Suppressor macrophage treated with lipopolysaccharide for 1 hour (primary cell): ENCODE measurements at places on chromosomes 13 and 19.

DNA sequence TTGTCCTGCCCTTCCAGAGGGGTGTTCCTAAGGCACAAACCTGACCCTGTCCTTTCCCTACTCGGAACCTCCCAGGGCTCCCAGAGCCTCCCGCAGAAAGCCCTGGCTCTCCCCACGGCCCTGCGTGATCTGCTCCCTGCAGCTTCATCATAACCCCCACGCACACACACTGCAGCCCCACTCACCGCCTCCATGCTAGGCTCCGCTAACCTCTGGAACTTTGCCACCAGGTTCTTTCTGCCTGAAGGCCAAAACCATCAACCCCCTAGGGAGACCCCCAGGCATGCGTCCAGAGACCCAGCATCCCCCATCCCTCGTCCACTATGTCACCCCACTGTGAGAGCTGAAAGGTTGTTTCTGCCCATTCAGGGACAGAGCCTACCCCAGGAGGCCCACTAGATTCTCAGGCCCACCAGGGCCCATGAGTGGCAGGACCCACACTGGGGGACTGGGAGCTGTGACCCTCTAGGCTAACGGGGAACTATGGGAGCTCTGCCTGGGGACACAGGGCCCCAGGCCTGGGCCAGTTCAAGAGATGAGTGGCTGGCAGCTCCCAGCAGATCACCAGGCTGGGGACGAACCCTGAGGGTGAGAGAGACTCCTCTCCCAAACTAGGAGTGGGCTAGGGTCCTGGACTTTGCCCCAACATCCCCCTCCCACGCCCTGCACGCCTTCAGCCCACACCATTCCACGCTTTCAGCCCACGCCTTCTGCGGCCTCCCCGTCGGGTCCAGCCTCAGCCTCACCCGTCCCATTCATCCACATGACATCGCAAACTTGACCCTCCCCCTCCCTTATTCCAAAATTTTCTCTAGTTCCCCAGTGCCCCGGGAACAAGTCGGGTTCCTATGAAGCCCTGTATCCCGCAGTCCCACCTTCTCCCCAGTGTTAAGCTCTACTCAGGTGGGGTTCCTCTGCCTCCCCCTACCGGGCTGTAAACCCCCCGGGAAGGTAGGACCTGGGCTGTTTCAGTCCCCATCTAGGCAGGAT, 33.2 kb upstream of the PNMA8B start:
- no peak for DNase-seq

DNA sequence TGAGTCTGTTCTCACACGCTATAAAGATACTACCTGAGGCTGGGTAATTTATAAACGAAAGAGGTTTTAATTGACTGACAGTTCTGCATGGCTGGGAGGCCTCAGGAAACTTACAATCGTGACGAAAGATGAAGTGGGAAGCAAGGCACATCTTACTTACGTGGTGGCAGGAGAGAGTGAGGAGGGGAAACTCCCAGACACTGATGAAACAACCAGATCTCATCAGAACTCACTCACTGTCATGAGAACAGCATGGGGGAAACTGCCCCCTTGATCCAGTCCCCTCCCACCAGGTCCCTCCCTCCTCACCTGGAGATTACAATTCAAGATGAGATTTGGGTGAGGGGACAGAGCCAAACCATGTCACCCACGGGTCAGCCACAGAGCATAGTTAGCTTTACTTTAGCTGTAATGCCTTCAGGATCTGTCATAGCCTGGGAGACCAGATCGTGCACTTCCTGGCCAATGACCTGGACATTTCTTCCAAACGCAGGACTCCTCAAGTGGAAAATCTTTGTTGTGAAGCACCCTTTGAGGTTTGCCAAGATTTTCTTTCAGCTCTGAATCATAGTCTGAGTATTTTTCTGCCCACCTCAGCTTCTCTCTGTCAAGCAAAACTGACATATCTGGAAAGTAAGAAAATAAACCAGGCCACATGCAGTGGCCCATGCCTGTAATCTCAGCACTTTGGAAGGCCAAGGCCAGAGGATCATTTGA, 25.2 kb upstream of the HIF3A start:
- peak; percentile 65 for DNase-seq

GRCh38 chr19:16581971-16582343, 9.7 kb upstream of the SLC35E1 start:
- no peak for DNase-seq

DNA sequence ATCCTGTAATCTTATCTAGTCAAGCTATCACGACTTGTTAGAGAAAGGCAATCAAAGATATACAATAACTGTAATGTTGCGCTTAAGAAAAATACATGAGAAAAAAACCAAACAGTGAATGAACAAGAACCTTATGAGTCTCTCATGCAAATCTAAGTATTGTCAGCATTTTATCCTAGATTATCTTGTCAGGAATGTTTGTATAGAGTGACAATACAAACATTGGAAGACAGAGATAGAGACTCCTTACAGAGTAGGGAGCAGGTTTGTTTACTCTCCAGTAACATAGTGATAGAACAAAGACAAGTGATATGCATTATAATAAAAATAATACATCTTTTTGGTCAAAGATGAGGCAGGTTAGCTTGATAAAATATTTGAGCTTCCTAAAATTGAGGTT, 444.8 kb downstream of the SLITRK5 start:
- no peak for DNase-seq

- peak; percentile 22 for DNase-seq
These were observed 6.5 kb upstream of the PTOV1 start for GRCh38 chr19:49844138-49845095.

- DNase-seq = no peak
These were observed 187.3 kb downstream of the USP12 start for GRCh38 chr13:26984337-26984736.

DNA sequence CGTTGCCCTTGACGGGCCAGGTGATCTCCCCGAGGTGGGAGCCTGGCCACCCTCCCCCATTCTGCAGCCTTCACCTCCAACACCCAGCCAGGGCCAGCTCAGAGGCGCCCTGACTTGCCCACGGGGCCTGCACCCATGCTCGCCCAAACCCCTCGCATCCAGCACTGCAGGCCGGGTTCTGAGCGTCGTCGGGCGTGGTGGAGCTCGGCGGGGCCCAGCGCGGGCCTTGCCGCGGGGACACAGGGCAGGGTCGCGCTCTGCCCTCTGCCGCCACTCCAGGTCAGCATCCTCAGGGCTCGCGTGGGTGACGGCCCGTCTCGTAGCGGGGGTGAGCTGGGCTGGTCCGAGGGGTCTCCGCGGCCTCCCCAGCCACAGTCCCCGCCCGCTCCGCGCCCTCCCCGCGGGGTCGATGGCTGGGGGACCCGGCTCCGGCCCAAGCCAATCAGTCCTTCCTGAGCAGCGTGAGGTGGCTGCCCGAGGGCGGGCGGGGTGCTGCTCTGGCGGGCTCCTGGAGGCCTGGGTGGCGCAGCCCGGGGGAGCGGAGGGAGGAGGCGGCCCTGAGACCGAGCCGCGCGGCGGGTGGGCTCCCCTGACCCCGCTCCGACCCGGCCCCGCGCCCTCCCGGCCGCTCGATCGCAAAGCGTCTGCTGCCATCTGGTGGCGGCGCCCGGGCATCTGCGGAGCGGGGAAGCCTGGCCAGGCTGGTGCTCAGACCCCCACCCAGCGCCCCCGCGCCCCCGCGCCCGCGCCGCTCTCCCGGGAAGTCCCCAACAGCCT, 61.4 kb downstream of the CCNE1 start:
- DNase-seq = peak; percentile 87

GRCh38 chr19:1133471-1133929, 29.7 kb downstream of the GPX4 start:
- peak; percentile 41 for DNase-seq

DNA sequence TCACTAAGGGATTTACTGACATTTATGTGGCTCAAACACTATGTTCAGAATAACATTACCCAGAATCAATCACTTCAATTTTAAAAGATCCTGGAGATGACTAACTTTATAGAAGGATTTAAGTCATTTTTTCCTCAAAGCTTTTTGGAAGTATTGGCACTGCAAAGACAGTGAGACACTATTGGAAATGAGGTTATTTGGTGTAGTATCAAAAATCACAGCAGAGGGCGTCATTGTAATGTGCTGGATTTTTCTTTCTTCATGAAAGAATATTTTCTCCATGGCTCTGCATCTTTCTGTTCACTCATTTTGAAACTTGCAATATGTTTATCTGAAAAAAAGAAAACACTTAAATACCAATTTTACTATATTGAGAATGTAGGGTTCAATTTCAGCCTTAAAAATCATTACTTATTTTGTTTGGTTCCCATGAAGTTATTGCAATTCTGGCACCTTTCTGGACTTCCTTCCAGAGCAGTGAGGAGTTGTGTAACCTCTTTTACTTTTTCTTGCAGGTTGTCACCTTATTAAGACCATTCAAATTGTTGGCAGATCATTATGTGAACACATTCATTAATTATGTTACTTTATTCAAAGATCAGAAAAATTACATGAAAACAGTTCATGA, 3.7 kb upstream of the CSNK1A1L start:
- no peak for DNase-seq

DNA sequence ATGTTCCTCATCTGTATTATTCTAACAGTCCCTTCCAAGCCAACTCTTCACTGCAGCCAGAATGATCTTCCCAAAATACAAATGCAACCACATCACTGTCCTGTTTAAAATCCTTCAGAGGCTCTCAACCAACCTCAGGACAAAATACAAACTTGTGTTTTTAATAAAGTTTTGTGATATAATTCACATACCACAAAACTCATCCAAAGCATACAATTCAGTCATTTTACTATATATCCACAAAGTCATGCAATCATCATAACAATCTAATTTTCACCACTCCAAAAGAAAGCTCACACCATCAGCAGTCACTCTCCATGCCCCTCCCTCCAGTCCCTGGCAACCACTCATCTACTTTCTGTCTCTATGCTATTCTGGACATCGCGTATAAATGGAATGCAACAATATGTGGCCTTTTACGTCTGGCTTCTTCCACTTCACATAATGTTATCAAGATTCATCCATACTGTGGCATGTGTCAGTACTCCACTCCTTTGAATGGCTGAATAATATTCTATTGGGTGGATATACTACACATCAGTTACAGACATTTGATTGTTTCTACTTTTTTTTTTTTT, 81.7 kb upstream of the DOCK9 start:
- DNase-seq = no peak

GRCh38 chr19:4556597-4557127, 2.8 kb downstream of the SEMA6B start:
- DNase-seq = peak; percentile 59

DNA sequence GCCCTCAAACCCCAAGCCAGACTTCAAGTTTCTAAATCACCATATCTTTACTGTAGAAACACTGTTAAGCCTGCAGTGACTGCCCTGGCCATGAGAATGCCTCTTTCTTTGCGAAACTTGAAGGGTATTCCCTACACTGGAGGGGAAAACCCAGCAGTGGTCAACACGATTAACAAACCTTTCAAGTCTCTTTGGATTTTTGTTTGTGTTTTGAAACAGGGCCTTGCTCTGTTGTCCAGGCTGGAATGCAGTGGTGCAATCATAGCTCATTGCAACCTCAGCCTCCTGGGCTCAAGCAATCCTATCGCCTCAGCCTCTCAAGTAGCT, 17.4 kb upstream of the POMP start:
- peak; percentile 79 for DNase-seq

DNA sequence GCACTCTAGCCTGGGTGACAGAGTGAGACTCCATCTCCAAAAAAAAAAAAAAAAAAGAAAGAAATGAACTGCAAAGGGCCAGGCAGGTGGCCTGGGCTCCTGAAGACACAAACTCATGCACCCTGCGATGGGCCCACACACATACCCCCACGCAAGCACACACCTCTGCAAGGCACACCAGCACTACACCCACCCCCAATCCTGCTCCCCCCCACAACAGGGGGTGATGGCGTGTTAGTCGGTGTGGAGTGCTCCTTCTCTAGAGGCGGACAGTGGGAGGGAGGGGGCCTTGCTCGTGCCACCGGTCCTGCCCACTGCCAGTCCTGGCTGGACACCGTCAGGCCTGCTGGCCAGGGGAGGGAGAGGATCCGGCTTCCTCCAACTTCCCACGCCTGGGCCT, 1.6 kb upstream of the SLC8A2 start:
- no peak for DNase-seq

DNA sequence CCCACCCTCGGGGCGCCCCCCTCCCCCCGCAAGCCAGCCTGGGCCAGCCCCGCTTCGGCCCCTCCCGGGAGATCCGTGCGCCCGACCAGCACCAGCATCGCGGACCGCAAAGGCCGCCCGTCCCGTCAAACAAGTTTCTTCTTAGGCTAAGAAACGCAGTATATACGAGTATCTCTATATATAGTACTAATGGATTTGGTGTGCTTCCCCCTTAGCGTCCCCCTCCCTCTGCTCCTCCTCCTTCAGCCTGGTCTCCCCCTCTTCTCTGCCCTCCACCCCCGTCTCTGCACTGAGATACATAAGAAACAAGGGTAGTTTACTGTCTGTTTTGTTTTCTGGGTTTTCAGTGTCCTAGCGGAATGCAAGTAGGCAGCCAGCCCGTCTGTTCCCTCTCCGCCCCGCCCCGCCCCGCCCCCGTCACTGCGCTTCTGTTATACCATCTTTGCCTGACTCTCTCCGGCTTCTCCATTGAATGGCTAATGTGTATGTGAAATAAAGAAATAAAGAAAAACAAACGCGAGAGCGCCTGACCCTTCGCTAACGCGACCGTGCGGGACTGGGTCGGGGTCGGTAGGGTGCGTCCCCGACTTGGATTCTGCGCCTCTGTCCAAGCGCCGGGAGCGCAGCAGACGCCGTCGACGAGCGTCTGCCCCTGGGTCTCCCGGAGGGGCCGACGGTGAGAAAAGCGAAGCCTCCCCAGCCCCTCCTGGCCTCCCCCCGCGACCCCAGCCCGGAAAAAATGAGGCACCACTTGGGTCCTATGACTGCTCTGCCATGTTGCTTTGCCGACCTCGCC, 4.2 kb downstream of the LYL1 start:
- DNase-seq = peak; percentile 84

DNA sequence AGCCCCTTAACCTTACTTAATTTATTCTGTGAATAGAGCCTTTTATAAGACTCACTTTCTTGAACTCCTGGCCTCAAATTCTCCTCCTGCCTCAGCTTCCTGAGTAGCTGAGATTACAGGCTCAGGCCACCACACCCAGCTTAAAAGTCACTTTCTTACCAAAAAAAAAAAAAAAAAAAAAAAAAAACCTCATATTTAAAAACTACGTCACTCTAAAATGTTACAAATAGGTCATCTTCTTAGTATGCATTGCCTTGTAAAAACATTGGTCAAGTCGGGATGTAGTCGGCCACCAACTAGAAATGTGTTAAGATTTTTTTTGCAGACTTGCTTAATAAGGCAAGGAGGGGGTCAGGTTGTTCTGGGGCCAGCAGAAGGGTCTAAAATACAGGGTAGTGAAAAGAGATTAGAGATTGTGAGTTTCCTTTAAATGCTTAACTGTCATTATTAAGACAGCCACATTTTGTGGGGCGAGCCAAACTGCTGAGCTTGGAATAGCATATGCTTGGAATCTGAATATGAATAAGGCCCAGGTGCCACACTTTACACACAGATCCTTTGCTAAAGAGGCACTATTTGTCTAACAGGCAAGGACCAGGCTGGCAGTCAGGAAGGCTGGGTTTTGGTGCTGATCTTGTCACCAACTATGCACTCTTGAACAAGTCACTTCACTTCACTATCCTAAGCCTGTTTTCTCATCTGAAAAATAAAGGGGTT, 16.5 kb upstream of the IL17D start:
- DNase-seq = no peak

- no peak for DNase-seq
These were observed 34.1 kb downstream of the INSR start for GRCh38 chr19:7260161-7260560.

- DNase-seq = no peak
These were observed 422.3 kb downstream of the SPRY2 start for GRCh38 chr13:79918620-79919019.

GRCh38 chr19:27793128-27793643, 1419.8 kb downstream of the UQCRFS1 start:
- DNase-seq = peak; percentile 84
